ENCODE measurements at places on chromosomes 13 and 19.
A peak's percentile ranks its signal among the peaks of the same experiment; 100 is the strongest.

- DNase-seq: no peak
Measured at GRCh38 chr19:38223617-38224013, 407 bp downstream of the DPF1 start.

DNA sequence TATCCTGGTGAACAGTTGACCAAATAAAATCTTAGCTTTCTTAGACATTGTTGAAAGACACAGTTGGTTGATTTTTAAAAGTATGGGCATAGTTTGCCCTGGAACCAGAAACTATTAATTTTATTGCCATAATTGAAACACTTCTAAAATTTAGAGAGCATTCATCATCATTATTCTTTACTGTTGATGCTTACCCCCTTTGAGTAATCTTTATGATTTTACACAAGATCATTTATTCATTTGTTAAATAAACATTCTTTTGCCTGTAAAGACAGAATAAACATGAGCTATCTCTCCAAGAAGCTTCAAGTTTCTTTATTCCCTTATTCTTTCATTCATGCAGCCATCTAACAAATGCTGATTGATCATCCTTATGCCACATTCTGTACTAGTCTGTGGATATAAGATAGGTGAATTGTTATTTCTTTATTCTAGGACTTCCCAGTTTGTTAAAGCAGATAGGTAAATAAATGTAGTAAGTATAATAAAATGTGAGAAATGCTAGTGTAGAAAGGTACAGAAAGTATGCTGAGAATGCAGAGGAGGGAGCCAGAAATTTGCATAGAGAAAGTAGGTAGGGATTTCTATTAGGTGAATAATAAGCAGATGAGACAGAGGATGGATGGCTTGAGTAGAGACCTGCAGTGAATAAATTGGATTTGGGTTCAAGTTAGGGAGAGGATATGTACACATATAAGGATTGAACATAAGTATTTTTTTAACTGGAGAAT lies 8.2 kb downstream of the SERTM1 start:
- DNase-seq: no peak

- DNase-seq: no peak
Measured at GRCh38 chr19:11806354-11807098, 7.5 kb upstream of the ZNF440 start.

DNA sequence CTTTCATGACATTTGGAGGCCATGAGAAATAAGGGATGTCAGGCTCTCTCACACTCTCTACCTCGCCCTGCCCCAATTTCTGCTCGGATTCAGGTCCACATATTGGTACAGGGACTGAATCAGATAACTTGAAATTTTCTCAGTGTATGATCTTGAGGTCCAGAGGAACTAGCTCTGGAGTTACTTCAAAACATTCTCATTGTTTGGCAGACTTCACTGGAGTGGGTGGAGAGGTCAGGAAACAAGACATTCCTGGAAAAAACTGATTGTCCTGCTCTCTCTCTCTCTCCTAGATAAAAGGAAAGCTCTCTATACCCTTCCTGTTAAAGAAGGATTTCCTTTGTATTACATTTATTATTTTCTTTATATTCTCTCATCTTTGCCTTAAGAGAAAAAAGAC lies 428.1 kb upstream of the DACH1 start:
- DNase-seq: no peak

DNA sequence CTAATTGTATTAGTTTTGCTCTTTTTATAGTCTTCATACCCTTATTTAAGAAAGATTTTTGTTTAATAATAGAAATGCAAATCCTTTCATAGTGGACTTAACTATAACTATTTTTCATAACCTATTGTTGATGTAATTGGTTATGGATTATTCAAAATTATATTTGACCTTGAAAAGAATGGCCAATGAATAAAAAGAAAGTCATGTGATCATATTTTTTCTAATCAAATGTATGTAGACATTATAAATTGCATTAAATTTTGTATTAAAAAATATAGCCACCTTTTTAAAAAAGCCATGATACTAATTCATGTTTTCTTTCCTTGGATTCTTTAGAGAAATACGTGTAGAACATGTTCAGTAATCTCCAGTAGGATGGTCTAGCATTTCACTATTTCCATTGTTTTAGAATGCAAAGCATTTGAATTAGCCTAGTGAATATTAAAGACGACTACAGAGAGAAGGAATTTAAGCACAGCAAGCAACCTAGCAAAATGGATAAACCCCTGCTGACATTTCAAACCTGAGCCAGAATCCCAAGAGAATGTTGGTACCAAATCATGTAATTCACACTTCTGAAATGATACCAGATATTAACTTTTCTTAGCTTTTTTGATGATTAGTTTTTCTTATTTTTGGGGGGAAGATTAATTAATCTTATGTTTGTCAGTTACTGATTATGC lies 1297.4 kb upstream of the MIR17HG start:
- DNase-seq: no peak

DNA sequence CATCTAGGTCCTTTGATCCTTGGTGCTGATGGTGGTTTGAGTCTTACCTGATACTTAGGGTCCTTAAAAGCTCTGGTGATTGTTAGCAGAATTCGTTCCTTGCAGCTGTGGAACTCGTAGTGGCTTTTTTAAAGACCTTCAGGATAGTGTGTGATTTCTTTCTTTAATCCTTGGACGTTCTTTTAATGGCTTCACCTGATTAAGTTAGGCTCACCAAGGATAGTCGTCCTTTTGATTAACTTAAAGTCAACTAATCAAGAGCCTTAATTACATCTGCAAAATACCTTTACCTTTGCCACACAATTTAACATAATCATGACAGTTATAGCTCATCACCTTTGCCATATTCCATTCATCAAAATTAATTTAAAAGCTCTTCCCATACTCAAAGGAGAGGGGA lies 1807.7 kb downstream of the OLFM4 start:
- DNase-seq: no peak

- DNase-seq: no peak
Measured at GRCh38 chr19:43462785-43463380, 2.5 kb downstream of the LYPD3 start.

- DNase-seq: peak; percentile 95
Measured at GRCh38 chr19:42423462-42424344, 3.5 kb downstream of the LIPE start.

- no peak for DNase-seq
Measured at GRCh38 chr19:37979547-37980082, 72.6 kb downstream of the SIPA1L3 start.

- no peak for DNase-seq
Measured at GRCh38 chr13:79477968-79478367, 3.0 kb upstream of the NDFIP2 start.

- no peak for DNase-seq
Measured at GRCh38 chr13:51063909-51064308, 47.2 kb downstream of the C13orf42 start.

DNA sequence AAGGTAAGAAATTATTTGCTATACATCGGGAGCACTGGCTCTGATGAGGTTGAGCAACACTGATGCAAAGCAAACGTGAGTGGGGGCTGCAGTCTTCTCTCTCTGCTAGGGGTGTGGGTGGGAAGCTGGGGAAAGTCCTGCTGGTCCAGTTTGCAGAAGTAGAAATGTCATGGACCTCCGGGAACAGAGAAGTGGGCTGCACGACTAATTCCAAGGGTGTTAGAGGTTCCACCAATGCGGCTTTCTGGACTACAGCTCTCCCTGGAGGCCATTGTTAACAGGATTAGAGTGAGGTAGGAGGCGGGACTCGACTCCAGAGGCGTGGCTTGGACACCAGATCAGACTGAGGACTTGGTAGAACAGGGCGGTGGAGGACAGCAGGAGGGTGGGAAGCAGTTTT lies 5.7 kb upstream of the FBXO27 start:
- DNase-seq: no peak

DNA sequence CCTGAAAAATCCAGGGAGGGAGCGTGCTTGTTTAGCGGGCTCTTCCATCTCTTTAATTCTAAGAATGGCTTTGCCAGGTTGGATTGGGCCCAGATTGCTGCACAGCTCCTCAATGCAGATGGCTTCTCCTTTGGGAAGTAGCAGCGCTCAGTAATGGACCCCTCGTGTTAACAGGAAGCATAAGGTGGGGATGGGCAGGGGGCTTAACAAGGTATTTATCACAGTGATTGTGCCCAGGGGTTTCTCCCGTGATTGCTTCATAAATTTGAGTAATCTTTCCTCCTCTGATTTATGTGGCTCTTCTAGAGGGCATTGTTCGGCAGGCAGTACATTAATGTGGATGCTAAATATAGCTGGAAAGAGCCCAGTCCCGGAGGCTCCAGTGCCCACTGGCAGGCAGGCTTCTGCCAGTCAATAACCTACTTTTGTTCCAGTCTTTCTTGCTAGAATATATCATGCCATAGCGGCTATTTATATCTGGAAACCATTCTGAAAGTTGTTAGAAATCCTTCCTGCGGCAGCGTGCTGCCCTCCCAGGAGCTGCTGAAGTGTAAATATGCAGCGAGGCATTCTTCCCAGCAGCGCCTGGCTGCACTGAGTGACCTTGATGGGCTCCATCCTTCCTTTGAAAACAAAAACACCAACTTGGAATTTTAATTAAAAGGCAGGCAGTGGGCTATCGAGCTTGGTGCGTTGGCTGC lies 65.0 kb downstream of the FGF9 start:
- no peak for DNase-seq

DNA sequence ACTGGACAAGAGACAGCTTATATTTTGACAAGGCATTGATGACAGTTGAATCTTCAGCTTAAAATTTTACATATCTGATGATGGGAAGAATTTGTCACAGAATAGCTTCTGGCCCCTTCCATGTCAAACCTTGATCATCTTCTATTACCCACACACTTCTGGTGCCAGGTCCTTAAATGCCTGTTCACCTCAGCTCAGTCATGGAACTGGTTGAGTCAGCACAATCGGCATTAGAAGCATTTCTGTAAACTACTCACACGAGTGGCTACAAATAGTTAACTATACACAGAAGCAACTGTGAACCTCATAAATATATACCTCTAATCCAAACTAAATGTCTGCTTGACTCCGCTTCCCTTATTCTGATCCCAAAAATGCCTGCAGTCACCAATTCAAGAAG lies 161.2 kb downstream of the FOXO1 start:
- no peak for DNase-seq

GRCh38 chr13:69418319-69418718 lies 689.3 kb upstream of the ATXN8OS start:
- no peak for DNase-seq

GRCh38 chr19:40797963-40798682 lies 868 bp upstream of the EGLN2 start:
- DNase-seq: peak; percentile 68

GRCh38 chr19:7292950-7293761 lies 1.1 kb downstream of the INSR start:
- no peak for DNase-seq

DNA sequence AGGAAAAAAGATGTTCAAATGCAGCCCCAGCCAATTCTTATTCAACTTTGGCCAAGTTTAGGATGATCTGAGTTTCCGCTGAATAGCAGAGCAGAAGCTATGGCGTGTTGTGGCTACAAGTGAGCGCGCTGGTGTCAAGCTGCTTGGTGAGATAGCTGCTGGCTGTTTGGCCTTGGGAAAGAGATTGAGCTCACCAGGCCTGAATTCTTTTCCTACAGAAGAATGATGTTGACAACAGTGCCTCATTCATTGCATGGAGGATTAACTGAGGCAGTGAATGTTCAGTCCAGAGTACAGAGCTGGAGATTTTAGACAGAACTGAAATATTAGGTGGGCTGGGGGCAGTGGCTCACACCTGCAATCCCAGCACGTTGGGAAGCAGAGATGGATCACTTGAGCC lies 31.5 kb upstream of the MAP3K10 start:
- no peak for DNase-seq

DNA sequence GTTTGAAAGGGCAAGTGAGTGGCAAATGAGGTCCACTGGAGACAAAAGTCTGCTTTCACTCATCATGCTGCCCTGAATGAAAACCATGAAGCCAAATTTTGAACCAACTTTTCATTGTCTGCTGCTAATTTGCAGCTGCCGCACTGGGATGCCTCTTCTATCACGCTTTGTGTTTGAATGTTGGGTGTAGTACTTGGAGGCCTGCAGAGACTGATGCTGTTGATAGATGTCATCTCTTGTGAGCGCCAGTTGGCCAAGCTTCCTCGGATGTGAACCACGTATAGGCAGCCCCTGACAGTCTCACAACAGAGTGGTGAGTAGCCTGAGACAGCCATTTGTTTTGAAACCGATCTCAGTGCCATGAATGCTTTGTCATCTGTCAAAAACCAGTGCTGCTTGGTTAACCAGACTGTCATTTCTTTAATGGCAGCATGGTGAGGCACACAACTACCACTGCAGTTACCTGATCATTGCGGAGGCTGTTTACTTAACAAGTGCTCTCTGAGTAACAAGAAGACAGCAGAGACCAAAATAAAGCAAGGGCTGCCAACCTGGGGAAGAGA lies 31.2 kb upstream of the SLC10A2 start:
- DNase-seq: no peak

- DNase-seq: no peak
Measured at GRCh38 chr13:29081697-29082440, 261.7 kb downstream of the MTUS2 start.

DNA sequence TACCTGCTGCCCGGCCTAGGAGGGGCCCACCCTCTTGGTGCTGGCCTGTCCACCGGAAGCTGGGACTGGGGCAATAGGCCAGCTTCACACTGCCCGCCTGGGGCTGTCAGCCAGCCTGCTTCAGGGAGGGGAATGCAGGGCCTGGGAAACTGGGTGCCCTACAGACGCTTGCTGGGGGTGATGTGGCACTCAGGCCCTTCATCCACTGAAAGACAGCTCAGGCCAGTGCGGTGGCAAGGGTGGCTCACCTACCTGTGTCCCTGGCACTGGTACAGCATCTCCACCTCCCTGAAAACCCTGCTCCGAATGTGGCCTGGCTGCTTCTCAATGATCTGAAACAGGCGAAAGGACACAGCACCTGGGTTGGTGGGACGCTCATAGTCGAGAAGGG lies 7.8 kb downstream of the MKNK2 start:
- DNase-seq: no peak

DNA sequence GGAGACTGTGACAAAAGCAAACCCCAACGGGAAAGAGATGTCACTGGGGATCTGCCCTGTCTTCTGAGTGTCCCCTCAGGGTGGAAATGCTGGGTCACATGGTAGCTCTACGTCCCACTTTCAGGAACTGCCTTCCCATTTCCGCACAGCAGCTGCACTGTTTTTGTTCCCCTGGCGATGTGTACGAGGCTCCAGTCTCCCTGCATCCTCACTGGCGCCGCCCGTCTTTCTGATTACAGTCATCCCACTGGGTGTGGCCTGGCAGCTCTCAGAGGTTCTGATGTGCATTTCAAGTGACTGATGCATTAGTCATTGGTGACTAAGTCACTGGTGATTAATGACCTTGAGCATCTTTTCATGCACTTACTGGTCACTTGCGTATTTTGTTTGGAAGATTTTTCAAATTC lies 21.2 kb downstream of the PCID2 start:
- DNase-seq: peak; percentile 70

GRCh38 chr13:94620286-94620896 lies 18.7 kb downstream of the GPR180 start:
- DNase-seq: peak; percentile 42

- DNase-seq: no peak
Measured at GRCh38 chr13:47959468-47960247, 41.4 kb downstream of the SUCLA2 start.

All from activated CD4-positive, alpha-beta memory T cell treated with anti-CD3 and anti-CD28 coated beads, Interleukin-2, amount 10 ng/mL, durations not matched to agents 7 days and 5 days (primary cell).